NCI-H2171 treated with DMSO at 0.1 percent for 48 hours (cell line): ENCODE measurements at places on chromosomes 4 and X.

DNA sequence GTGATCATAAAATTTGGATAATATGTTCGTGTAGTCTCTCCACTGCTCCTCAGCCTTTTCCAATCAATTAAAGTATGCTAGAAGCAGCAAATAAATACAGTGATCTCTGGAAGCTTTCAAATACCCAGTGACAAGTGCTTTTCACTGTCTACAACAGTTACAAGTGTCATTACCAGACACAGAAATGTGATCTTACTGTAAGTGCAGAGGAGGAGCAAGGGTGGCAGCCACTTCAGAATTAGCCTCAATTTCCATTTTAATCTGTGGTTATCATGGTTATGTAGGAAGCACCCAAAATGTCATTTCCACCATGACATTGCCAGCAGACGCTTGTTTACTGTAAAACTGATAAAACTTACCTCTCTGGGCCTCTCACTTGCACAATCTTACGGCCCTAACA, 133.9 kb upstream of the ADAMTS3 start:
- DNase-seq: no peak

GRCh38 chr4:86359944-86360478, at the start of gene MAPK10:
Gene MAPK10, minus strand, starts transcription at chr4:86360053.
- no peak for DNase-seq

- DNase-seq: no peak
Measured at GRCh38 chr4:86976801-86977485, 42.1 kb downstream of the AFF1 start.

- DNase-seq: no peak
Measured at GRCh38 chrX:123601437-123601836, 131.4 kb downstream of the THOC2 start.

DNA sequence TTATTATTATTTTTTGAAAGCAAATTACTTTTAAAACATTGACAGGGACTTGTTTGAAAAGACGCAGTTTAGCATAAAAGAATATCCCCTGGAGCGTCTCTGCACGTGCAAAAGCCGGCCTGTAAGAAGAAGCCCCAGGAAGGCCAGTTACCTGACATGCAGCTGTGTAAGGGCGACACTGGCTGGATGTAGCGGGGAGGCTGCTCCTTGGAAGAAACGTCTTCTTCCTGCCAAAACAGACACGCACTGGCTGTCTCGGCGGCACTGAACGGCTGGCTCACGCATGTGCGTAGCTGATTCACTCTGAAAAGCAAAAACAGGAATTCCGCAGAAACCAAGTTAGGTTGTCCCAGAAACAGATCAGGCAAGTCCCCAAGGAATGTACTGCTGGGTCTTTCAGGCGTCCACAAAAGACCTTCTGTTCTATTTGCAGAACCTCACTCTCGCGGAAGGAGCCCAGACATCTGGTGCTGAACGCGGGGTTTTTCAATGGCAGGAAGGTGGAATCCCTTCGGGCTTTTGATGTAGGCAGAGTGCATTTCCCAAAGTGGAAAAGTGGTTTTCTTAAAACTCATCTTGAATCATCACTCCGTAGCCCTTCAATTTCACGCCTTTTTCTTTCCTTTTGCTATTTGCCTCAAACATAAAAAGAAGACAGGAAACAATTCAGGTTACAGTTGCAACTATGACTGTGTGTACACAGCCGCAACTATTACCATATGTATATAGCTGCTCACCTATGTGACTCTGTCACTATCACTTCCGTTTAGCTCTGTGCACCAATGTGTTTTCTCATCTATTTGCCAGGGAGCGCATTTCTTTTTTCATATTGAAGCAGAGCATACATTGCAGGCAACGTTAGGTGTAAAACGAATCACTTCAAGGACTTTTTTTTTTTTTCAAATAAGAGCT, 38.1 kb upstream of the ARSH start:
- DNase-seq: no peak

GRCh38 chrX:32183066-32183465, 1028.3 kb downstream of the DMD start:
- DNase-seq: no peak
